ENCODE measurements at places on chromosomes 1 and 21.

DNA sequence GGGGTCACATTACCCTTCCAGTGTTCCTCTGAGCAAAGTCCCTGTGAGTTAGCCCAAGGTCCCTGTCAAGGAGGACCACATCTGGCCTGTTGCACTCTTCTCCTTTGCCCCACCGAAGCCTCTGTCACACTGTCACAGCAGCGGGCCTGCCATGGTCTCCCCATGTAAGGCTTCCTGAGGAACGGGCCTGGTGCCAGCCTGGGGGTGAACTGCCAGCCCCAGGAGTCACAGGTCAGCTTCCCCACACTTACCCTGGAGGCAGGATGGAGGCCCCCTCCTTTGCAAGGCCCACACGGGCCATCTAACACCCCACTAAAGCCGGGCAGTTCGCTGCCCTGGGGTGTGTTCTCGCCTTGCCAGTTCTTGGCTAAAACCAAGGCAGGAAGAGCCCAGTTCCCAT is 14.1 kb downstream of the TNFRSF1B start:
- H3K36me3 ChIP-seq = peaks cover 35% of the 10 kb centered on the region
- H3K4me1 ChIP-seq = peaks cover 66% of the 10 kb centered on the region
- DNase-seq = no peak

GRCh38 chr1:151837197-151837596 is 2.4 kb downstream of the C2CD4D start:
- peak overlapping the region; percentile 89 for H3K27ac ChIP-seq
- H3K4me3 ChIP-seq = peak overlapping the region; percentile 68
- peaks cover 2% of the 10 kb centered on the region for H3K27me3 ChIP-seq

GRCh38 chr21:35291973-35292627 is 243.0 kb upstream of the RUNX1 start:
- H3K4me3 ChIP-seq = no peak overlapping the region
- H3K27me3 ChIP-seq = peaks cover 5% of the 10 kb centered on the region
- H3K27ac ChIP-seq = no peak overlapping the region
- H3K4me1 ChIP-seq = no peaks in the 10 kb centered on the region

DNA sequence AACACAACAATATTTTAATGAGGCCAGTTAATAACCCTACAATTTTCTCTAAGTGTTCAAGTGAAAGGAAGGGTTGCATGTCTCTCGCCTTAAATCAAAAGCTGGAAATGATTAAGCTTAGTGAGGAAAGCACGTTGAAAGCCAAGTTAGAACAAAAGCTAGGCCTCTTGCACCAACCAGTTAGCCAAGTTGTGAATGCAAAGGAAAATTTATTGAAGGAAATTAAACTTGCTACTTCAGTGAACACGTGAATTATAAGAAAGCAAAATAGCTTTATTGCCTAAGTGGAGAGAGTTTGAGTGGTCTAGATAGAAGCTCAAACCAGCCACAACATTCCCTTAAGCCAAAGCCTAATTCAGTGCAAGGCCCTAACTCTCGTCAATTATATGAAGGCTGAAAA is 135.6 kb downstream of the DUSP10 start:
- no peak for DNase-seq
- no peaks in the 10 kb centered on the region for H3K36me3 ChIP-seq
- H3K27me3 ChIP-seq = no peaks in the 10 kb centered on the region
- H3K4me3 ChIP-seq = no peak overlapping the region
- H3K4me1 ChIP-seq = no peaks in the 10 kb centered on the region

DNA sequence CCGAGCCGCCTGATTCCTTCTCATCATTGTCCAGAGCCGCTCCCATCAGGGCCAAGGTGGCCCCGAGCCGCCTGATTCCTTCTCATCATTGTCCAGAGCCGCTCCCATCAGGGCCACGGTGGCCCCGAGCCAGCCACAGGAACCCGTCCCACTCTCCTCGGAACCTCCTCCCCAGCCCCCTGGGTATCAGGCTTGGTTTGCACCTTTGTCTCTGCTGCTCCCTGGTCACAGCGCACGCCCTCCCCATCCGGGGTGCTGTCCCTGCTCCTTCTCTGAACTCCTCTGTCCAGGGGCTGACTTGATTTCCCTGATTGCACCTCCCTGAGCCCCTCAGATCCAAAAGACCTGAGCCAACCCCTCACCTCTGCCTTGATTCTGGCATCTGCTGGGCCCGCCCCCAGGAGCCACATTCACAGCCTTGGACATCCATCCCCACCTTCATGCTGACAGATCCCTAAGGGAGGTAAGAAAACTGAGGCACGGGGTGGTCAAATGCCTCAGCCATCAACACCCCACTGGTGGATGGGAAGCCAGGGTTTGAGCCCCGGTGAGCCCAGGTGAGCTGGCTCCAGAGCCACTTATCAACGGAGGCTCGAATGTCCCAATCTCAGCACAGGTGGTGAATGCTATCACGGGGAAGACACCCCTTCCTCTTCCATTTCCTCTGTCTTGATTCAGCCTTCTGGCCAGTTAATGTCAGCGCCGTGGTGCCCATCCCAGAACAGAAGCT is 25.6 kb upstream of the COL18A1 start:
- H3K27ac ChIP-seq = no peak overlapping the region
- no peaks in the 10 kb centered on the region for H3K36me3 ChIP-seq
- H3K4me3 ChIP-seq = no peak overlapping the region
- no peak for DNase-seq

- DNase-seq = no peak
- H3K4me1 ChIP-seq = peaks cover 4% of the 10 kb centered on the region
- H3K27ac ChIP-seq = peak overlapping the region; percentile 74
- H3K27me3 ChIP-seq = no peaks in the 10 kb centered on the region
- peak overlapping the region; percentile 30 for H3K4me3 ChIP-seq
Measured at GRCh38 chr21:43467785-43468184, 40.9 kb upstream of the SIK1 start.

GRCh38 chr21:45366931-45367401 is 38.0 kb upstream of the COL18A1 start:
- H3K36me3 ChIP-seq = no peaks in the 10 kb centered on the region
- H3K4me3 ChIP-seq = no peak overlapping the region
- DNase-seq = no peak
- H3K4me1 ChIP-seq = peaks cover 16% of the 10 kb centered on the region
- no peak overlapping the region for H3K27ac ChIP-seq

- no peaks in the 10 kb centered on the region for H3K36me3 ChIP-seq
- no peak overlapping the region for H3K27ac ChIP-seq
- H3K27me3 ChIP-seq = no peaks in the 10 kb centered on the region
- no peak for DNase-seq
- no peaks in the 10 kb centered on the region for H3K4me1 ChIP-seq
Measured at GRCh38 chr1:107378426-107378825, 237.6 kb downstream of the NTNG1 start.

GRCh38 chr1:43981135-43981491 is 2.1 kb downstream of the B4GALT2 start:
- H3K36me3 ChIP-seq = peaks cover 17% of the 10 kb centered on the region
- H3K27me3 ChIP-seq = no peaks in the 10 kb centered on the region
- no peak overlapping the region for H3K4me3 ChIP-seq
- no peak for DNase-seq
- no peak overlapping the region for H3K27ac ChIP-seq

- H3K27me3 ChIP-seq = peaks cover 16% of the 10 kb centered on the region
- DNase-seq = peak; percentile 64
- no peaks in the 10 kb centered on the region for H3K36me3 ChIP-seq
- H3K27ac ChIP-seq = no peak overlapping the region
Measured at GRCh38 chr1:41496080-41497055, 11.9 kb upstream of the EDN2 start.

DNA sequence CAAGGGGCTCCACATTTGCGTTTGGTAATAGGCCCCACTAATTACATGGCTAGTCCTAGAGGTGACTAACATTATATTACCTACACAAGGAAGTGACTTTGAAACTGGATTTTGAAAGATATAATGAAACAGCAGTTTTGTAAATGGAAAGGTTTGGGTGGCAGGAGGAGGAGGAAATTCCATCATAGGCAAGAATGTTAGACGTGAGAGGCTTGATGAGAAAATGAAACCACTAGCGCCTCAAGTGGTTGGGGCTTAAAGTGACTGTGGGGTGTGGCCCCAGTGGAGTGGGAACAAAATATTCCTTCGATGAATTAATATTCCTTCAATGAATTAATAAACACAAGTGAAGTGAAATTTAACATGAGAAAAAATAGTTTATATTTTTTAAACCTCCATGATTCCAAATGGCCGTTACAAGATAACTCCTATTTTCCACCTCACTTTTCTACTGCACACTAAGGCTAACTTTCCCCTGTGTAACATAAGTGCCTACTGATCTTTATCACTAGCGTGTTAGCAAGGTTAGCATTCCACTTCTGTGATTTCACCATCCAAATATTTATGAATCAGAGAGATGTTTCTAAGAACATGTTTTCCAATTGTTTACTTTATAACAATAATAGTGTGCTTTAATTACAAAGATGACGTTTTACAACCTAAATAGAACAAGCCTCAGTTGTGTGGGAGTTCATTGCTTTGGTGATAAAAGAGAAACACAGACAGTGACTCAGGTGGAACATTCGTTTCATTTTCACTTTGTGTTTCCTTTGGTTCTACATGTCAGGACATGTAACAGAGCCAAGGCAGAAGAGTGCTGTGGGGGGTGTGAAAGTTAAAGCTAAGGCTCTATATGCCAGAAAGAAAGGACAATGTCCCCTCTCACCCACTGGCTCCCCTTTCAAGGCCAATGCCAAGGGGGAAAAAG is 12.5 kb upstream of the ATF3 start:
- H3K4me1 ChIP-seq = peaks cover 30% of the 10 kb centered on the region
- H3K36me3 ChIP-seq = peaks cover 9% of the 10 kb centered on the region
- peak overlapping the region; percentile 69 for H3K4me3 ChIP-seq
- peaks cover 18% of the 10 kb centered on the region for H3K27me3 ChIP-seq
- peak; percentile 75 for DNase-seq
- H3K27ac ChIP-seq = peak overlapping the region; percentile 99

DNA sequence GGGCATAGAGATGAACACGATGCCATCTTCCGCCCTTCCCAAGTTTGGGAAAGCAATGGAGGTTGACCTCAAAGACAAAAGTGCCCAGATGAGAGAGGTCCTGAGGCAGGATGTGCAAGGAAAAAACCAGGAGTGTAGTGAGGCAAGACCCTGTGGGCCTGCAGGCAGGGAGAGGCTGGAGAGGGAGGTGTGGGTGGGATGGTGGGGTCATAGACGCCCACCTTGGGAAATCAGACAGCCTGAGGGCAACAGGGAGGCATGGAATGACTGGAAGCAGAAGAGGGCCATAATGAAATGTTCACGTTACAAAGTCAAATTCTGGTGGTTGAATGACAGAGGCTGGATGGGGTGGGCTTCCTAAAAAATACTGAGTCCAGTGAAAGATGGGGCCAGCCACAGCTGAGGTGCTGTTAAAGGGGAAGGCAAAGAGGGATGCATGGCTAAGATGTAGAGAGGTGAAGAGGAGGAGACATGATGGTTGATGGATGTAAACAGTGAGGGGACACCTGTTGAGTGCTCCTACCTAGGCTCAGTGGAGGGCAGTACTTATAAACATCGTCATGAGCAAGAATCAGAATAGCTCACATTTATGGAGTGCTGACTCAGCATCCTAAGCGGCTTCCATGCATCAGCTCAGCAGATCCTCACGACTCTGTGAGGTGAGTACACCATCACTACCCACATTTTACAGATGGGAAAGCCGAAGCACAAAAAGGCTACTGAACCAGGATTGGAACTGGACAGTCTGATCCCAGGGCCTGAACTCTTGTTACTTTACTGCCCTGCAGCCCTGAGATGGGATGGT is 42.0 kb downstream of the GRIK3 start:
- peaks cover 2% of the 10 kb centered on the region for H3K27me3 ChIP-seq
- H3K4me3 ChIP-seq = no peak overlapping the region
- no peak overlapping the region for H3K27ac ChIP-seq
- H3K36me3 ChIP-seq = no peaks in the 10 kb centered on the region
- no peaks in the 10 kb centered on the region for H3K4me1 ChIP-seq
- DNase-seq = no peak

- no peak overlapping the region for H3K4me3 ChIP-seq
- peaks cover 3% of the 10 kb centered on the region for H3K27me3 ChIP-seq
- H3K4me1 ChIP-seq = no peaks in the 10 kb centered on the region
- no peak for DNase-seq
- no peaks in the 10 kb centered on the region for H3K36me3 ChIP-seq
- no peak overlapping the region for H3K27ac ChIP-seq
Measured at GRCh38 chr1:208026880-208027438, 116.0 kb upstream of the CD34 start.

DNA sequence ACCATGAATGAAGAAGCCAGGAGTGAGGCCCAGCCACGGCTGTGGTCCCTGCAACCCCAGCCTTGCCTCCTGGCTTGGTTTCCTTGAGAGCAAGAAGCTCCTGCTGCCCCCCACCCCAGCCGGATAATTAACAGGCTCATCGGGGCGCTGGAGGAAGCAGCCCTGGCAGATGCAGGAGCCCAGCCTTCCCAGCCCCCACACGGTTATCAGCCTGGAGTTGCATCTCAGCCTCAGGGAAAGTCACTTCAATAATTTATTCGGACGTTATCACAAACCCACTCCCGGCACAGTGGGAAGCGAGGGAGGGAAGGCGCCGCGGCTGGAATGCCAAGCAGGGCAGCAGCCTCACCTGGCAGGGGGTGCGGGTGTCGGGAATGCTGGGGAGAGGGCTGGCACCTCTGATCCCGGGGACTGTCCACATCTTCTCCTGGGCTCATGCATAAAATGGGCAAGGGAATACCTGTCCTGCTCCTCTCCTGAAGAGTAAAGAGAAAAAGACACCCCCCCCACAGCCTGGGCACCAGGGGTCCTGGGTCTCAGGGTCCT is 43.3 kb upstream of the LRP8 start:
- no peak overlapping the region for H3K4me3 ChIP-seq
- peaks cover 14% of the 10 kb centered on the region for H3K4me1 ChIP-seq
- no peaks in the 10 kb centered on the region for H3K36me3 ChIP-seq
- no peak overlapping the region for H3K27ac ChIP-seq
- DNase-seq = no peak

- peaks cover 2% of the 10 kb centered on the region for H3K4me1 ChIP-seq
- no peaks in the 10 kb centered on the region for H3K36me3 ChIP-seq
- H3K4me3 ChIP-seq = no peak overlapping the region
- no peak overlapping the region for H3K27ac ChIP-seq
Measured at GRCh38 chr1:44265656-44266358, 52.5 kb downstream of the DMAP1 start.

- no peaks in the 10 kb centered on the region for H3K36me3 ChIP-seq
- DNase-seq = no peak
- H3K27me3 ChIP-seq = peaks cover 75% of the 10 kb centered on the region
Measured at GRCh38 chr1:179745131-179745611, 2.1 kb downstream of the FAM163A start.

- no peaks in the 10 kb centered on the region for H3K27me3 ChIP-seq
- peaks cover 58% of the 10 kb centered on the region for H3K4me1 ChIP-seq
- peak overlapping the region; percentile 81 for H3K27ac ChIP-seq
- no peaks in the 10 kb centered on the region for H3K36me3 ChIP-seq
- peak; percentile 51 for DNase-seq
Measured at GRCh38 chr1:202836623-202837403, 26.1 kb downstream of the PCAT6 start.

GRCh38 chr1:221335161-221336101 is 406.5 kb downstream of the DUSP10 start:
- H3K4me1 ChIP-seq = no peaks in the 10 kb centered on the region
- no peaks in the 10 kb centered on the region for H3K27me3 ChIP-seq
- DNase-seq = no peak
- no peak overlapping the region for H3K27ac ChIP-seq

GRCh38 chr1:147640553-147641165 is 29.7 kb downstream of the ACP6 start:
- H3K4me3 ChIP-seq = no peak overlapping the region
- H3K4me1 ChIP-seq = peaks cover 33% of the 10 kb centered on the region
- DNase-seq = peak; percentile 85
- no peak overlapping the region for H3K27ac ChIP-seq
- peaks cover 18% of the 10 kb centered on the region for H3K36me3 ChIP-seq
- H3K27me3 ChIP-seq = no peaks in the 10 kb centered on the region

GRCh38 chr21:36113647-36114428 is 21.0 kb upstream of the CBR3 start:
- peaks cover 11% of the 10 kb centered on the region for H3K27me3 ChIP-seq

GRCh38 chr1:224433701-224434672 is 610 bp downstream of the WDR26 start:
- peaks cover 27% of the 10 kb centered on the region for H3K36me3 ChIP-seq
- H3K27me3 ChIP-seq = no peaks in the 10 kb centered on the region
- H3K4me1 ChIP-seq = peaks cover 58% of the 10 kb centered on the region
- H3K4me3 ChIP-seq = peak overlapping the region; percentile 90
- peak; percentile 69 for DNase-seq
